CD4-positive, alpha-beta memory T cell (primary cell): ENCODE measurements at places on chromosomes 4 and X.

DNA sequence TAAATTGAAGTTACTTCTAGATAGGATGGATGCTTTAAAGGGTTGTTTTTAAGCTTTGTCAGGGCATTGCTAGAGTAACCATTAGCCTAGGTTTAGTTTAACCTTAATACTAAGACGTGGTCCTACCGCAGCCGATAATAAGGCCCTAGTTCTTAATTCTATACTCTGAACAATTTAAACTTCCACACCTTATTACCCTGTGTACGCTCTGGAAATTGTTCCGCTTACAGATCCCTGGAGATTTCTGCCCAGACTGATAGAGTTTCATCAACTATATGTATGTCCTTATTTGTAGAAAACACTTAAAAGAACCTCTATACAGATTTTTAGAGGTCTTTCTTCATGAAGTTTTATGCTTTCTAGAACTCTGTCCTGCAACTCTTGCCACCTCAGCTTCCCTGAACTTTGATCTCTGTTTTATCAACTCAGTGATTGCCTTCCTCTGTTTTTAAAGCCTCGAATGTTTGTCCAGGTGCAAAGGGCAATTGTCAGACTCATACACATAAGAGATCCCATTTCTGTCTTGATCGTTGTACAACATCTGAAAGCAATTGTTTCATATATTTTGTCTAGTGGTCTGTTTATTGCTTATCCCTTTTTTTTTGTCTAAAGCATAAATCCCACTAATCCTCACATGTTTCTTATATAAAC is 71.1 kb upstream of the VCX start:
- no peak for DNase-seq

GRCh38 chrX:26918631-26919030 is 544.5 kb downstream of the PPP4R3C start:
- DNase-seq = no peak

DNA sequence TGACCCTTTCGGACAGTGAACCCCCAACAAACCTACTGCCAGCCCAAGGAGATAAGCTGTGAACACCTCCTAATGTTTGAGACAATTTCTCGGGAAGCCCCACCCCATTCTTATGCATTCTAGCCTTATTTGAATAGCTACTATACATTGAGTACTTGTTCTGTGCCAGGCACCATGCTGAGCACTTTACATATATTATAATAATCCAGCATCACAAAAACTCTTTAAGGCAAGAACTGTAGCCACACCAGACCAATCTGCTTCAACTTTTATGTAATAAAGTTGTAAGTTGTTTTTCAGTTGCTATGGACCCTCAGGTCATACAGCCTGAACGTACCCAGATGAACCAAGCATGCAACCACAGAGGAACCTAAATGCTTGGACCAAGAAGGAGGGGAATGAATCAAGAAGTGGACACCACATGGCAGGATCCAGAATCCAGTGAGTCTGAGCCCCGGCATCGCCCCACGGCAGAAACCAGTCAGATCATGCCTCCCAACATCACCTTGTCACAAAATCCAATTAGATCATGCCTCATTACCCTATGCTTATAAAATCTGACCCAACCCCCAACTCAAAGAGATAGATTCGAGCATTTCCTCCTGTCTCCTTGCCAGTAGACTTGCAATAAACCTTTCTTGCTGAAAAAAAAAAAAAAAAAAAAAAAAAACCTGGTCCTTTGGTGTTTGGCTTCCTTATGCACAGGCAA is 225.0 kb downstream of the QDPR start:
- no peak for DNase-seq

DNA sequence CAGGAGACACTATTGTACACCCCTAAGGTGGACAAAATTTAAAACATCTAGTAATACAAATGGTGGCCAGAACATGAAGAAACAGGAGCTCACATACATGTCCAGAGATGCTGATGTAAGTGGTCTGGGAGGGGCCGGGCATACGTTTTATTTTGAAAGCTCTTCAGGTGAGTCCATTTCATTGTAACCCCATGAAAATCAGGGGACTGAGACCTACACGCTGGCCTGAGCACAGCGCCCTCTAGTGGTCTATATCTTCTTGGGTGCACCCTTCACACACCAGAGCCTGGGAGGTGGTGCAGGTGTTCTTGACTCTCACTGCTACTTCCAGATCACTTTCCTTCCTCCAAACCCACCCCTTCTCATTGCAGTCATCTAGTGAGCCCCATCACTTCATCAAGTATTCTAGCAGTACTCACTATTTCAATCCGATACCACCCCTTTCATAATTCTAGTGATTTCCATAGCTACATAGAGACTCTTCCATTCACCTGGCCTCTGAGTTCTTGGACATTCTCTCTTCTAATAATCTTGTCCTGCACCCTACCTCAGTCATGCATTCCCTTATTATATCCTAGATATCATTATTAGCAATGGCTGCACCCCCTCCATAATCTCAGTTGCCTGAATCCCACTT is 4.3 kb upstream of the TLR6 start:
- peak; percentile 63 for DNase-seq
